PC-9 (cell line): ENCODE measurements at places on chromosomes 3 and 15.

DNA sequence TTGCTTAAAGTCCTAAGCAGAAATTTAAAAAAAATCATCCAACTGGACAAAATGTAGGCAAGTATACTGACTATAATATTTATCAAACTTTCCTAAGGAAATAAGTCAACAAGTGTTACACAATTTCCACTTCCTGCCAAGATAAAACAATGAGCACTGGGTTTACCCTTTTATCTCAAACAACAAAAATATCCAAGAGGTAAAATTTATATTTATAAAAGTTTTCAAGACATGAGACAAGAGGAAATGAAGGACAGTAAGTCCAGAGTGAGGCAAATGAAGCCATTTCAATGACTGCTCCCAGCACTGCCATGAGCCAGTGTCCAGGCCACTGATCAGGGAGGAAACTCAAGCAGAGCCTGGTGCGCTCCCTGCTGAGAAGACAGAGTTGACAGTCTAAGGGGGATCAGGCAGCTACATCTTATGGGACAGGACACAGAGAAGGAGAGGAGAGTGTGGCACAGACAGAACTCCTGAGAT is 439.4 kb downstream of the RAP2B start:
- DNase-seq = no peak

GRCh38 chr3:36890261-36890660 is 54.6 kb downstream of the TRANK1 start:
- no peak for DNase-seq

- DNase-seq = peak; percentile 63
Measured at GRCh38 chr3:13461169-13462124, 18.7 kb upstream of the HDAC11 start.

- DNase-seq = no peak
Measured at GRCh38 chr3:41198526-41198925, 779 bp upstream of the CTNNB1 start.

DNA sequence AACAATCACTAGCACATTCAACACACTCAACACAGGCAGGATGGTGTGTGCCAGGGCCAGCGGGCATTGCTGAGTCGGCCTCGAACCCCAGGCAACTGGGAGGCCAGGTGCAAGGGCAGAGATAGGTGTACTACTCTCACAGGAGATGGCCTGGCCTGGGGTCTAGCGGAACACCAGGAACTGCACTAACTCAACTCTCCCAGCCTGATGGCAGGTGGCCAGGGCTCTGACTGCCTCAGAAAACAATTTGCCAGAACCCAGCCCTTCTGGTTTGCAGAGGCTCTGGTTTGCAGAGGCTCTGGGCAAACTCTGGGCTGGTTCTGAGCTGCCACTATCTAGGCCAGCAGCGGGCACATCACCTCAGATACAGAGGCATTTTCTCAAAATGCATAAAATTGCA is 229.2 kb upstream of the CHRNA7 start:
- no peak for DNase-seq

DNA sequence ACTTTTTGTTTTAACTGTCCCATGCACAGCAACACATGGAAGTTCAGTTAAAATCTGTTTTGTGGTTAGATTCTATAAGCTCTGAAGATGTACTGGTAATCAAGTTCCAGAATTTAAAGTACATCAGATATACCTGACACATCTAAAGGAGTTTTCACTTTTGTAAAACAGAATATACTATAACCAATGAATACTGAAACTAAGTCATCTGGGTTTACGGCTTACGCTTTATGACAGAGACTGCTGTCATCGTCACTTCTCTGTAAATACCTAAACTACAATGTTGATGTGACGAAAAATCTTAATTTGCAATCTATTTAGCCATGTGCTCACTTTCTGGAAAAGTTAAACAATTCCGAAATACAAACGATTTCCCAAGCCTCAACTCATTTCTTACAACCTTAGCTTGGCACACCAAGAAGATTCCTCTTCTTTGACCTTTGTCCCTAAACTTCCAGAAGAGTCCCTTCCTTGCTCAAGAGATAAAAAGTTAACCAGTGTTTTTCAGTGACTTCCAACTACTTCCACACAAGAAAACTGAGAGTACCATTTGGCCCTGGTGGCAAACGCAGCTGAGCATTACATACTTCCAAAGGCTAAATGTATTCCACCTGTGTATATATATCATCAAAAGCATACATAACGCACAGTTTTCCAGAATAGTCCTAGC is 56.8 kb upstream of the NEK10 start:
- no peak for DNase-seq

DNA sequence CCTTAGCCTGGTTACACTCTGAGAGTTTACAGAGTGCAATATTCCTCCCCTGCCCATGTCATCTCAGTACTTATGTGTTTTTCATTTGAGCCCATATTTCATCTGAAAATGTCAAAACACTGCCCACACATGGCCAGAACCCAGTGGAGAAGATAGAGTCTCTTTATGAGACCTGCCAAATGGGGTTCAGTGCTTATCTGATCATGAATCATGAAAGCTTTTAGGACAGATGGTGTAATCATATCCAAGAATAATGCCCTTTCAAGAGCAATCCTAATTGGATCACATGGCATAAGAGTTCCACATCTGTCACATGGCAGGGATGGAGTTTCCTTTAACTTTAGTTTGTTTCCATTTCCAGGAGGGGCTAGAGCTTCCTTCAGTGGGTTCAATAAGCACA is 77.2 kb upstream of the AGBL1 start:
- no peak for DNase-seq

GRCh38 chr3:100702980-100703345 is 6.3 kb upstream of the TFG start:
- DNase-seq = no peak

- DNase-seq = no peak
Measured at GRCh38 chr15:52080706-52081392, 31.7 kb downstream of the BCL2L10 start.

- no peak for DNase-seq
Measured at GRCh38 chr3:194492001-194492400, 5.2 kb upstream of the ATP13A3 start.

GRCh38 chr3:12992629-12993516 is 80.4 kb downstream of the IQSEC1 start:
- peak; percentile 56 for DNase-seq

DNA sequence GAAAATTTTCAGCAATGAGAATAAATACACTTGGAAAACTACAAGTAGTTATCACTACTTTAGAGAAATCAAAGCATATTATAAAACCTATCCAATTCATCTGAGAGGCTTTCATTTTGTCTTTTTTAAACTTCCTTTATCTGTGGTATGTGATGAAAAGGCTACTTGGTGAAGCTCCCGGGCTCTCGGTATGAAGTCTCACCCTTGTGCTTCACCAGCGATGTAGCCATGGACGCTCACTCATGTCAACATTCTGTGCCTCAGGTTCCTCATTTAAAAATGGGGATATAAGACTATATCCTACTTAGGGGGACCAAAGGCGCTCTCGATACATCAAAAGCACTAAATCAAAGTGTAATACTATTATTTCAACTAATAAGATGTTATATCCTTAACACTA is 14.9 kb downstream of the SATB1 start:
- no peak for DNase-seq

DNA sequence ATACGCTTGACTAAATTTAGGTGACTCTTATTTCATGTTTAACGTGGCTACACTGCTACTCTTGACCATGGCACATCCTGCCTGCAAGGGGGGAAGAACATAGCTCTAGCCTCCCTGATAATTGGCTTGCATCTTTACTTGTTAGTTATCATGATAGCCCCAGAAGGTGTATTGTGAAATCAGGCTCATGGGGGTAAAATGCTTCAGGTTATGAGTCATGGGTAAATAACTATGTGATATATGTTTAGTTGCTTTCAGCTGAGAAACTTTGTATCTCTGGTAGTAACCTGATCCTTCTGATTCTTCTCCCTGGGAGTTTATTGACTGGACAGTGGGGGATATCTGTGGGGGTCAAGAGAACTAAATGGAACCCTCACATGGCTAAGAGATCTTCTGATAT is 660.8 kb upstream of the UBE2E2 start:
- no peak for DNase-seq

DNA sequence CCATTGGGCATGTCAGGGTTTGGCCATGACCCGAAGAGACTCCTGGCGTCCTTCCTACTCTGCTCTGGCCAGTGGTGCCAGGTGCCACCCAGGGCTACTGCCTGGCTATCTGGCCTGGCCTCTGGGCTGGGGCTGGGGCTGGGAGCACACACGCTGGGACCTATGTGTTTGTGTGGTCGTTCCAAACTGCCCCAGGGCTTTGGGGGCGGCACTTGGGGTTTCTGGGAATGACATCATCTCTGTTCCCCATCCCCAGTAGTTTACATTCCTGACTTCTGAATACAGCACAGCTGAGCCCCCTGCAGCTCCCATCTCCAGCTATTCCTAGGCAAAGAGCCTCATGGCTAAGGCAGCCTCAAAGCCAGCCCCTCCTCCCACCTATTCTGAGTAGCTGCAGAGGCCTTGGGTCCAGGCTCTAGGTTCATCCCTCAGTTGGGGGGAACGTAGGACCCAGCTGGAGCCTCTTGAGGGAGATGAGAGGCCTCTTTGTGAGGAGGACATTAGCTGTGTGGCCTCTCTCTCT is 24.3 kb downstream of the PLEKHO2 start:
- DNase-seq = peak; percentile 55

DNA sequence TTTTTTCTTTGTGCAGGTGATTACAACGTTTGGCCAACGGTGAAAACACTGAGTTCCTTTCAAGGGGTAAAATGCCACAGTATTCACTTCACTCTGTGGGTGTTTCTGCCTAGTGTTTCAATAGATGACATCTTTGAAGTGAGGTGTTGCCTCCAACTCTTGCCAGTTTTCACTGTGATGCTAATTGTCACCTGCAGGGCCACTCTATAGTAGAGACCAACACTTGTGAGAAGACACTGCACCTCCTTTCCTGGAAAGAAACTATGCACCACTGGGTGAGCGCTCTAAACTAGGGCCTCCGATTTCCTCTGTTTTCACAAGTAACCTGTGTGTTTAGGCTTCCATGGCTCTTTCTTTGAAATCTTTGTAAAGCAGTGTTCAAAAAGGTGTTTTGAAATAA is 98.3 kb downstream of the THRB start:
- no peak for DNase-seq

DNA sequence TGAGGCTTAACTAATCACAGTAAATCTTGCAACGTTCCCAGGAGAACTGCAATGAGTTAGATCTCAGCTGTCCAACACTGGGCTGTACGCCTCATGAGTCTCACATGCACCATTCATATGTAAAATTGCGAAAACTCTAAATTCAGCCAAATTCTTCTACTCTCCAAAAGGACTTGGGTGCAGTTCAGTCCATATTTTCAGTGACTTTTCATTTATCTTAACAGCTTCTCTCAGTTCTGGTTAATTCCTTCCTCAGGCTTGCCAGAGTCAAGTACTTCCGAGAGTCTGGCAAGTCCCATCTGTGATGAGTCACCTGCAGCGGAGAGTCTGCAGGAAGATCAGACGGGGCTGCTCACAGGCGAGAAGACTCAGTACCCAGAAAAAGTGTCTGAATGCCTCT is 11.5 kb downstream of the CCDC80 start:
- no peak for DNase-seq

DNA sequence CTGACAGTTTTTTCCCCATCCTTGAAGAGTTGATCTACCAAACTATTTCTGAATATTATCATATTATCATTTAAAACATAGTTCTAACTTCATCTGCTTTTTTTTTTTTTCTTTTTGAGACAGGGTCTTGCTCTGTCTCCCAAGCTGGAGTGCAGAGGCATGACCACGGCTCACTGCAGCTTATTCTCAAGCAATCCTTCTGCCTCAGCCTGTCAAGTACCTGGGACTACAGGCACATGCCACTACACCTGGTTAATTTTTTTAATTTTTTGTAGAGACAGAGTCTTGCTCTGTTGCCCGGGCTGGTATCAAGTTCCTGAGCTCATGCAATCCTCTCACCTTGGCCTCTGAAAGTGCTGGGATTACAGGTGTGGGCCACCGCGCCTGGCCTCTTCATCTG is 1.3 kb downstream of the EIF2AK4 start:
- no peak for DNase-seq

DNA sequence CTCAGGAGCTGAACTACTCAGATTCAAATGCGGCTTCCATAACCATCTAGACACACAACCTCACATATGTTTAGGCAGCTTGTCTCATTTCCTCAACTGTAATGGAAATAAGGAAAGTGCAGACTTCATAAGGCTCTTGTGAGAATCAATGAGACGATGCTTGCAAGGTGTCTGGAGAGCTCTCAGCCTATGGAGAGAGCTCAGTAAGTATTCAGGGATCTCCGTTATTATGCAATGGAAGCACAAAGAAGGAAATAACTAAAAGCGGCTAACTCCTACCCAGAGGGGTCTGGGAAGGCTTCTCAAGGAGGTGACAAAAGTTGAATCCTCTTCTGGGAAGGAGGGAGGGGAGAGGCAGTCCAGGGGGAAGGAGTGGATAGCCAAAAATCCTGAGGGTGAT is 50.1 kb upstream of the LIPC start:
- DNase-seq = no peak

- no peak for DNase-seq
Measured at GRCh38 chr3:59677747-59678702, 628.2 kb upstream of the CFAP20DC start.

DNA sequence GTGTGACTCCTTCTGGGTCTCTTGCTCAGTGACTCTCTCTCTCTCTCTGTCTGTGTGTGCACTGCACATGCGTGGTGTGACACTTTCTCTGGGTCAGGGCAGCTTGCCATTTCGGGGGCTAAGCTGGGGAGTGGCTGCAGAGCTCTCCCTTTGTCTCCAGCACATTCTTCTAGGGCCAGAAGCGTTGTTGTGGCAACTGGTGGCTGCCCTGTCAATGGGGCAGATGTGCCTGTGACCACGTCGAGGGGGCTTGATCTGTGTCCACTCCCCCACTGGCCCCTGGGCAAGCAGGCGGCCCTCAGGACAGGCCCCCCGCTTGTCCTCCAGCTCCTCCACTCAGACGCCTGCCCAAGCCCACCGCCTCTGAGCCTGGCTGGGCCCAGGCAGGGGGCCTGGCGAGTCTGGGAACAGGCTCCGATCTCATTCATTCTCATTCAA is 67.8 kb downstream of the WNT7A start:
- no peak for DNase-seq

DNA sequence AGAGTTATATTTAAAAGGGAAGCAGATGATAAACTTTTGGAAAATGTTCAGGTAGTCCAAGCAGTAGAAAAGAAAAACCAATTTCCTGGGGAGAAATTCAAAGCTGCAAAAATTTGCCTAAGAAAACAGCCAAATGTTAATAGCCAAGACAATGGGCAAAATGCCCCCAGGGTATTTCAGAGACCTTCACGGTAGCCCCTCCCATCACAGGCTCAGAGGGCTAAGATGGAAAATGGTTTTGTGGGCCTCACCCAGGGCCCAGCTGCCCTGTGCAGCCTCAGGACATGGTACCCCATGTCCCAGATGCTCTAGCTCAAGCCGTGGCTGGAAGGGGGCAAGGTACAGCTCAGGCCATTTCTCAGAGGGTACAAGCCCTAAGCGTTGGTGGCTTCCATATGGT is 391.0 kb downstream of the ZIC4 start:
- DNase-seq = no peak
